Bone marrow (tissue), 2 donors: ENCODE measurements at places on chromosomes 16 and 17.

DNA sequence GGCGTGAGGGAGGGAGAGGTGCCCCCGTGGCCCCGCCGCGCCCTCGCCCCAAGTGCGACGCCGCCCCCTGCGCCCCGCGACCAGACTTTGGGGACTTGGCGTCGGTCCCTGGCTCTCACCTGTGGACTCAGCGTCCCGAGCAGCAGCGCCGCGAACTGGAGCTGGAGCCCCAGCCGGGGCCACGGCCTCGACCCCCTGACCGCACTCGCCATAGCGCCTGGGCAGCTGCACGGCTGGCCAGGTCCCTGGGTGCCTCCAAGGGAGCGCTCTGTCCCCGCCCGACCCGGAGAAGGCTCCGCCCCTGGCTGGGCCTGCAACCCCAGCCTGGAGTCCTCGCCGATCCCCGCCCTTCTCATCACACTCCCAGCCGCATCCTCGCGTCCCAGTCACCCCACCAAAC, at the start of gene ERN2:
Gene ERN2, minus strand, starts transcription at position 247 of the 400 bp plus-strand sequence. Its CDS starts 35 bp downstream, at position 212.
- no peak for DNase-seq

GRCh38 chr17:39753514-39754160, 15.9 kb downstream of the GRB7 start:
- peak; percentile 7 for DNase-seq

- no peak for DNase-seq
These were observed 330.0 kb upstream of the SOX9 start for GRCh38 chr17:71790791-71791190.

GRCh38 chr17:7285679-7286078, 4.2 kb downstream of the SLC2A4 start:
- no peak for DNase-seq

DNA sequence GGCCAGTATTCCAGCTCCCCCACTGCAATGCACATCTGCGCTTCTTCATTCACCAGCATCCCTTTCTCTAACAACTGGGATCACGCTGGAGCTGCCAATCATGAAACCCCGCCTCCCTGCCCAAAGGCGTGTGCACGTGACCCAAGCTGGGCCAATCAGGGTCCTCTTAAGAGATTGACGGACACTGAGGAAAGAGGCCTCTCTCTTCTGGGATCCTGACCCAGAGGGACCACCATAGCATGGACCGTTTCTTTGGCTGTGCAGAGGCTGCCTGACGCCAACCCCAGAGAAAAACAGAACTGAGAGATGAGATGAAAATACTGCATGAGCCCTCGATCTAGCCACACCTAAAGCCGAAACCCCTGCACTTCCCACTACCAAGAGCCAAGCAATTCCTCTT, 32.0 kb downstream of the COTL1 start:
- no peak for DNase-seq

GRCh38 chr16:21642861-21643260, 9.5 kb downstream of the IGSF6 start:
- no peak for DNase-seq
